ENCODE measurements at places on chromosomes 4 and X.

DNA sequence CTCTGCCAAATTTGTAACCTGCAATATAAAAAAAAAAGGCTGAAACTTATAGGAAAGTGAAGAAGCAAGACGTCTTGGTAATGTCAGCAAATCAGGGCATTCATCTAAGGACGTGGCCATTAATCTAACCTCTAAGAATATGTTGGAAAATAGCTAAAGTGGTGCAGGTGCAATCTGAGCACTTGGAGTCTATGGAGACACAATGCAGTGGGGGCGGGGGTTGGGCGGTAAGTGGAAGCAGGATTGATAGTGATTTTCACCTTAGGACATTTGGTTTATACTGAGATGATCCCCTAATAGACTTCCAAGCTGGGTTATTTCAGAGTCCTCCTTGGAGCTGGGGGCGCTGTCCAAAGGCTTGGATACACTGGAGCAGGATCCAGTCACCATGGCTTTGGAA lies 283.4 kb downstream of the EPHA5 start:
- no peak for DNase-seq

DNA sequence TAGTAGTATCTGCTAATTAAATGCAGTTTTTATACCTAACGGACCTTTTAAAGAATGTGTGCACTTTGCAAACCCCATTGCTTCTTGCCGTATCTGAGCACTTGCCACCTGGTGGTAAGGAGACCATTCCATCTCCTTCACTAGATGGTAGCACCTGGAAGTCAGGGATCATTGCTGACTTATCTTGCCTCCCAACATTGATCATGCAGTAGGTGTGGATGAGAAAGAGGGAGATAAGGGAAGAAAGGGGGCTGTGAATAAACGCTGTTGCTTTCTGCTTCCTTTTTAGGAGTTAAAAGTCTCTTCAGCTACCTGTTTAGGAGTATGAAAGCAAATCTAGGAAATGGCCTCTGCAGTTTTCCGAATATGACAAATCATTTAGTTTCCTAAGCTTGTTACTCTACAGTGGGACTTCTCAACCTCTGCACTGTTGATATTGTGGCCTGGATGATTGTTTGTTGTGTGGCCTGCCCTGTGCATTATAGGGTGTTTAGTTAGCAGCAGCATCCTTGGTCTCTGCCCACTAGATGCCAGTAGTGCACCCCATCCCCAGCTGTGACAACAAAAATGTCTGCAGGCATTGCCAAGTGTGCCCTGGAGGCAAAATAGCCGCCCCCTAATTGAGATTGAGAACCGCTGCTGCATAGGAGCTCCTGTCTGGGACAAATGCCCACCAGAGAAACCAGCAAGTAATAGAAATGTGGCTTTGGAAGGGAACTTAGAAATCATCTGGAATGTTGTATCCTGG lies 38.8 kb downstream of the GAB1 start:
- no peak for DNase-seq

- DNase-seq, result no peak
Measured at GRCh38 chrX:140502491-140503237, 2.2 kb downstream of the SOX3 start.

DNA sequence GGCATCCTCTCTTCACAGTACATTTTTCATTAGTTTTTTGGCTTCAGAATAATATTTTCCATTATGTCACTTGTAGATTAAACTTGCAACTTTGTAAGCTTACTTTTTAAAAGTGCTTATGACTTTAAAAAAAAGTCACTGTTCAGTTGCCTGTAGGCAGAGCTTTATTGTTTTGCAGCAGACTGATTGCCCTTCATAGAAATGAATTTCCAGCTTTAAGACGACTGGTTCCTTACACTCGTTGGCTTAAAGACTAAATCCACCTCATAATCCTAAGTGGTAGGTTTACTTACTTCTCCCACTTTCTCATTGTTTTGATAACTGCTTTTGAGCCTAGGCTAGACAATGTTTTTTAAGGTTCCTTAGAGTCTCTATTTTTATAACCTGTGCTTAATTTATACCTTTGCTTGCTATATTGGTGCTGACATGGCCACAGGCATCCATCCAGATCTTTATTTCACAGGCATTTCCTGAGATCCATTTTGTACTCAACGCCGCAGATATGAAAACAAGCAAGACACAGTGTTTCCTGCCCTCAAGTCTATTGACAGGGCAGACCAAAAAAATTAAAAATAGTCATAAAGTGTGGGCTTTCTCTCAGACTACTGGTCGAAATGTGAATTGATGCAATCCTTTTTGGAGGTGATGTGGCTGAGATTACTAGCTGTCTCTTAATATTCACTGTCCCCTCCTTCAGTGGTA lies 12.6 kb upstream of the IL13RA2 start:
- DNase-seq, result no peak

DNA sequence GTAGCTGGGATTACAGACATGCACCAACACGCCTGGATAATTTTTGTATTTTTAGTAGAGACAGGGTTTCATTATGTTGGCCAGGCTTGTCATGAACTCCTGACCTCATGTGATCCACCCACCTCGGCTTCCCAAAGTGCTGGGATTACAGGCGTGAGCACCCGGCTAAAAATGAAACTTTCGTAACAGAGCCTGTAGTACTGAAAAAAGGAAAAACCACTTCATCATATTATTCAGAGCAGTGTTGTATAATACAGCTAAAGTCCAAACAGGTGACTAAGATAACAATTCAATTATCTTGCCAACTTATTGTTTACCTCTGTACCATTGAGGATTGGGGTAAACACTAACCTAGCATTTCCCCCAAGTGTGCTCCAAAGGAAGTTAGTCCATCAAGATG lies 43.9 kb upstream of the HPRT1 start:
- DNase-seq, result no peak

GRCh38 chr4:168803732-168804131 lies 206.3 kb downstream of the CBR4 start:
- no peak for DNase-seq

GRCh38 chr4:154927126-154927680 lies 146.1 kb downstream of the RBM46 start:
- no peak for DNase-seq

- DNase-seq, result peak; percentile 58
Measured at GRCh38 chr4:184416913-184417734, 57.2 kb downstream of the IRF2 start.

- DNase-seq, result no peak
Measured at GRCh38 chr4:6610856-6611430, 29.5 kb upstream of the MRFAP1 start.

DNA sequence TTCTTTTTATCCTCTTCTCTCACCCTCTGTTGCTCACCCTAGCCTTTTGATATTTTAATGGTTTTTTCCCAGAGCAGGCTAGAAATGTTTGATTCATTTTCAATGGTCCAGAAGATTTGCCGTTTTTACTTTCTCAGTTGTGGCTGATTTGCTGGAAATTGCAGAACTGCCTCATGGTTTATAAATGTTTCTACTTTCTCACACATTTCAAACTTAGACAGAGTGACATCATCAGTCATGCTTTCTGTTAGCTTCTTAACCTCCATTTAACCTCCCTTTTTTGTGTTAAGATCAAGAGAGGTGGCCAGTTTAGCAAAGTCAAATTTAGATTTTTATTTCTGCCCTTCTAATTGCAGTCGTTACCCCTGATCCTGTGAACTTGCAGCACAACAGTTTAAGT lies 8.7 kb downstream of the RXFP1 start:
- no peak for DNase-seq

DNA sequence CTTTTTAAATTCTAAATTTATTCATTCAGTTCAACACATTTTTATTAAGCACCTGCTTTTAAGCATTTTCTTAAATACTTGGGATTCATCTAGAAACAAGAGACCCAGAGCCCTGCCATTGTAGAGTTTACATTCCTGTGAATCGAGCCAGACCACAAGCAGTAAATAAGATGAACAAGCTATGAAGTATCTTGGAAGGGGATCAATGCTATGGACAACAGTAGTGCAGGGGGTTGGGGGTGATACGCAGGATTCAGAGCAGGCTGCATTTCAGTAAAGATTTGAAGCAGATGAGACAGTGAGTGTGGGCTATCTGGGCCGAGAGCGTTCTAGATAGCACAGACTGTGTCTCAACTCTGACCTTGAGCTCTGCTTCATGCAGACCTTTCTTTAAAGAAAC lies 35.1 kb downstream of the CLDN22 start:
- DNase-seq, result no peak

DNA sequence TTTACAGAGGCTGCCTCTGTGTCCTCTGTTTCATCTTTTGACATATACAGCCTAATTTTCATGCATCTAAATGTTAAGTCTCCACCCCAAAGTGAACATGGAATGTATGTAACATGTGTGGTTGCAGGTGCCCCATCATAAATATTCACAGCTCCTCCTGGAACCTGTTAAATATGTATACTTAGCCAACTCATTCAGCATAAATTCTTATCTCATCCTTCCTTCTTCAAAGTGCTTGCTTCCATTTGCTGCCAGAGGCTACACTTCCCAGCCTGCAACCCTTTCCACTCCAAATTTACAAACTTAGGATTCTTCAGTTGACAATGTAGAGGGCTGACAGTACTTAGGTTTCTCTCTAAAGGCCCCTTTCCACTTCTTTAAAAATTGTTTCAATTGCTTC lies 60.6 kb downstream of the F8 start:
- no peak for DNase-seq

DNA sequence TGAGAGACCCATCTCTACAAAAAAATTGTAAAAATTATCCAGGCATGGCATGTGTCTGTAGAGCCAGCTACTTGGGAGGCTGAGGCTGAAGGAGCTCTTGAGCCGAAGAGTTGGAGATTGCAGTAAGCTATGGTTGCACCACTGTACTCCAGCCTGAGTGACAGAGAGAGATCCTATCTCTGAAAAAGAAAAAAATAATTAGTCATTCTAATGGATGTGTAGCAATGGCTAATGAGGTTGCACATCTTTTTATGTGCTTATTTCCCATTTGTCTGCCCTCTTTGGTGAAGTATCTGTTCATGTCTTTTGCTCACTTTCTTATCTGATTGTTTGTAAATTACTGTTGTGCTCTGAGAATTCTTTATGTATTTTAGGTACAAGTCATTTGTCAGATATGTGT lies 19.0 kb upstream of the MAML3 start:
- no peak for DNase-seq

DNA sequence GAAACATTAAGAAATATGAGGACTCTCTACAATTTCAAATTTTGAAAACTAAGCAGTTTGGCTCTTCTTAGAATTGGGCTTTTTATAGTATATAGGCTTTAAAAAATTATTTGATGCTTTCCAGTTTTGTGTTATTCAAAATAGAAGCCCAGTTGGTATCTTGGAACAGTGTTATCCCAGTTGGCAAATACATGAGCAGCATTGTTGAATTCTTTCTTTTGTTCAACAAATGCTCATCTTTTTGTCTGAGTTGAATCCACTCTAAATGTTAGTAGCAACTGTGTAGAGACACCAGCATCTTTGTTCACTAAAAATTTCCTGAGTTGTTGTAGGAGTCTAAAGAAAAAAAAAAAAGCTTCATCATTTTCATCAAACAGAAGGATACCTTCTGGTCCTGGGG lies 41.0 kb upstream of the LIMCH1 start:
- DNase-seq, result no peak

GRCh38 chr4:25523405-25523804 lies 132.2 kb upstream of the SLC34A2 start:
- DNase-seq, result no peak

- no peak for DNase-seq
Measured at GRCh38 chr4:79650217-79650616, 242.2 kb upstream of the GK2 start.

DNA sequence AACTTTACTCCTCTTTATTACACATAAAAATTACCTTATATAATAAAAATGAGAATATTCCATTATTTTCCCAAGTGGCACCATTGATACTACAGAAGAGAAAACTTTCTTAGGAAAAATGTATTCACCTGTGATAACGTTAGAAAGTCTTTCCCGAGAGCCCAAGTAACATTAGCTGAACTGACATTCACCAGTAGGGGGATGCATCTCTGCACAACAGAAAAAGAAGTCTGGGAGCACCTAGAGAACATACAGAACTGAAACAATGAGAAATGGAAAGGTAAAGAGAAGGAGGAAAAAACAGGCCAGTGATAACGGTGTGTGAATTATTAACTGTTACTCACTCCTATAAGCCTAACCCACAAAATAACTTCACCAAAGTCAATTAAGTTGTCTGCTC lies 423.3 kb downstream of the CENPC start:
- DNase-seq, result no peak

DNA sequence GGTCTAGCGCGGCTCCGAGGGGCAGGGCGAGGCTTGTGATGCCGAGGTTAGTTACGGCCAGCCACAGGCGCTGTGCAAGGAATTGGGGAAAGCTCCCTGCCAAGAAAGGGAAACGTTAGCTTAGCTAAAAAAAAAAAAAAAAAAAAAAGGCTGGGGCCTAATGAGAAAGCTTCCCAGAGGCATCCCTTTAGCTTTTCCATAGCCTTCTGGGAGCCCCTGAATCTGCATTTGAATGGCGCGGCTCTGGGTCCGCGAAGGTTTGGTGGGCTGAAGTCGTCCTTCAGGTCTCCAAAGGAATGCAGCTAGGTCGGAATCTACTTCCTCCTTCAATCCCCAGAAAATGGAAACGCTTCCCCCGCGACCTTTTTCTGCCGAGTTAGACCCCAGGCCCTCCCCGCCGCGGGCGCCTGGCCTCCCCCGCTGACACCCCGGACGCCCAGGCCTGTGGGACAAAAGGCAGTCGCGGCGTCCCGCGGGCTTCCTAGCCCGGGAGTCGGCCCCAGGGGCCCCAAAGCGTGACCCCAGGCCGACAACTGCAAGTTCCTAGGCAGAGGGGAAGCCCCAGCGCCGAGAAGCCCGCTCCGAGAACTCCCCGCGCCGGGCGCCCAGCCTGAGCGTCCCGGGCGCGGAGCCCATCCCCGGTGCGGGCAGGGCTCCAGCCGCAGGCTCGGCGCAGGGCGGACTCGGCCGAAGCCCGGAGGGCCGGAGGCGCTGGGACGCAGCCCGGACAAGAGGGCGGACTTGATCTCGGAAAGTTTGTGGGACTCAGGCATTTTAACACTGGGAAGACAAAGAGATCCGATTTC lies 605 bp upstream of the FAT1 start:
- no peak for DNase-seq

- no peak for DNase-seq
Measured at GRCh38 chrX:129586446-129586845, 46.4 kb downstream of the OCRL start.

GRCh38 chrX:2784026-2784425 lies 32.2 kb downstream of the XG start:
- no peak for DNase-seq

GRCh38 chr4:69489856-69490255 lies 5.8 kb downstream of the UGT2B4 start:
- no peak for DNase-seq

DNA sequence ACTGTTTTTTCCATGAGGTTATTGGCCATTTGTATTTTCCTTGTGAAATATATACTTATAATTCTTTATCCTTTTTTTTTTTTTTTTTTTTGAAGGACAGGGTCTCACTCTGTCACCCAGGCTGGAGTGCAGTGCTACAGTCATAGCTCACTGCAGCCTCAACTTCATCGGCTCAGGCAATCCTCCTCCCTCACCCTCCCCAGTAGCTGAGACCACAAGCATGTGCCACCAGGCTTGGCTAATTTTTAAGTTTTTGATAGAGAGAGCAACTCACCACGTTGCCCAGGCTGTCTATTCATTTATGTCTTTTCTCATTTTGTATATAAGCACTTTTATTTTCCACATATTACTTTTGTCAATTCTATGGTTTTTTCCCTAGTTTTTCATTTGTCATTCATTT lies 16.8 kb downstream of the RBPJ start:
- DNase-seq, result no peak
